Colonic mucosa (tissue), 4 donors: ENCODE measurements at places on chromosomes 16 and 17.

- no peak for DNase-seq
Observed at GRCh38 chr16:79762217-79762616, 161.7 kb upstream of the MAF start.

GRCh38 chr16:22314661-22315626 lies 17.7 kb downstream of the POLR3E start:
- no peak for DNase-seq

GRCh38 chr17:75803883-75804282 lies 19.3 kb downstream of the UNK start:
- no peak for DNase-seq

GRCh38 chr16:68374961-68375660 lies 64.3 kb downstream of the PRMT7 start:
- DNase-seq, result no peak

DNA sequence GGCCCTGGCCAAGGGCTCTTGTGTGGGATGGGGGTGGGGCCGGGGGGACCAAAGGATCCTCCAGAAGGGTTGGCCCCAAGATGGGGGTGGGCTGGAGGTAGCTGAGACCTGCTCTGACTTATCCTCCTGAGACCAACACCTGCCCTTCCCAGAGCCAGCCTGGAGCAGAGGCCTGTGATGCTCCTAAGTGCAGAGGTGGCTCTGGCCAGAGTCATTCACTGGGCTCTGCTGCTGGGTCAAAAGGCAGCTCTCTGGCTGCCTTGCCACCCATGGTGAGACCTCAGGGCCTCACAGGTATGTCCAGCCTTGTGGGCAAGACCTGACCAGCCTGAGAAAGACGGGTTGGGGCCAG lies 393 bp downstream of the SERPINF2 start:
- no peak for DNase-seq

- peak; percentile 79 for DNase-seq
Observed at GRCh38 chr16:2874912-2875362, 8.1 kb upstream of the FLYWCH2 start.

GRCh38 chr16:50495673-50496072 lies 52.5 kb upstream of the NKD1 start:
- DNase-seq, result no peak

DNA sequence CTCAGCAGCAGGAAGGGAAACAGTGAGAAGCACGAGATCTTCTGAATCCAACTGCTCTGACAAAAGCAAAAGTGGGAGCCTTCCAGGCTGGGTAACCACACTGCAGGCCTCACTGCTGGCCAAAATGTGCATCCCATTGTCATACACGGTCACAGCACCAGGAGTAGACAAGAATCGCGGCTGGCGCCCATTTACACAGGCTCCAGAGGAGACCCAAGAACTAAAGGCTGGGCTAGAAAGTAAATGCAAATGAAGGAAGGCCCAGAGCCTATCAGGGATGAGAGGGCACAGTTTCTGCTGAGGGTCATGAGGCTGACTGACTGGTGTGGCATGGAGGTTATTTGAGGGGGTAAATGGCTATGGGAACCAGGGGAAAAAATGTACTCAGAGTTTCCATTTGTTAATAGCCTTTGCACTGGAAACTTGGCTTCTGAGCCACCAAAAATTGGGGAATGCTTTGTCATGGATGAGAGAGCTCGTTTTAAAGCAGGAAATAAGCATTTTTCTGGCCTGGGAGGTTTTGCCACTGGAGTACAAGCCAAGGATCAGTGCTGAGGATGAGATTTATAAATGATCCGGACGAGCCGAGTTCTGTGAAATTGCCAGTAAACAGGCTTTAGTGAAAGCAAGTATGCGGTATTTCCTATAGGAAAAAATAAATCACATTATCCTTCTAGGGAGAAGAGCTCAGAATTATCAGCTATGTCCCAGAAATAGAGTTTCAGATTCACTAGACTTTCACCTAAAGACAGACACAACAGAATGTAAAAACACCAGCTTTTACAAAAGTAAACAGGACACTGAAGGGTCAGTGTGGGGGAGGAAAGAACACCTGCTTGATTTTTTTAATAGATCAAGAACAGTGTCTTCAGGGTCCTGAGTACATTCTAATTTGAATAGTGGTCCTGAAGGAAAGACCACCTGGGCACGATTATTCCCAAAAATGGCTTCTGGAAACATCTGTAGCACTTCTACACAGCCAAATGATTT lies 66.9 kb upstream of the GSG1L start:
- no peak for DNase-seq

DNA sequence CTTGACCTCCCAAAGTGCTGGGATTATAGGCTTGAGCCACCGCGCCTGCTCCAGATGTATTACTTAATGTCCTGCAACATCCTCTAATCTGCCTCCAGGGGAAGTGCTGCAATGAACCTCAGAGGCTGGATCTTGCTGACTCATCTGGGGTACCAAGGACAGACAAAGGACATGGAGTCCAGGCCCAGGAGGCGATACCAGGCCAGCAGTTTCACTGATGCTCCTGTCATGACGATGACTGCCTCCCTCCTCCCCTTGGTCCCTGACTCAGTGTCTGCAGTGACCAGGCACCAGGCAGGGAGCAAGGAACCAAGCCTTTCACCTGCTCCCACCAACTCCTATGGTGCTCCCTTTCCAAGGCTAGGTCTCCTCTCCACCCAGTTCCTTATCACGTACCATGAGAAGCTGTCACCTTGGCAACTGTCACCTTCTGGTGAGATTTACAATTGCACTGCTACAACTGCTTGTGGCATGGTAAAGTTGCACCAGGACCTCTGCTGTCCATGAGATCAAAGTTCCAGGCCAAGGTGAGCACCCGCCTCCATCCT lies 21.6 kb upstream of the PHOSPHO1 start:
- DNase-seq, result peak; percentile 21

GRCh38 chr16:85421338-85422195 lies 191.6 kb upstream of the GSE1 start:
- DNase-seq, result no peak

GRCh38 chr17:6941989-6942388 lies 53.9 kb upstream of the ALOX12 start:
- DNase-seq, result no peak

GRCh38 chr16:46920402-46921068 lies 36.4 kb downstream of the GPT2 start:
- peak; percentile 76 for DNase-seq

- no peak for DNase-seq
Observed at GRCh38 chr16:72203401-72203800, 31.4 kb upstream of the PMFBP1 start.

DNA sequence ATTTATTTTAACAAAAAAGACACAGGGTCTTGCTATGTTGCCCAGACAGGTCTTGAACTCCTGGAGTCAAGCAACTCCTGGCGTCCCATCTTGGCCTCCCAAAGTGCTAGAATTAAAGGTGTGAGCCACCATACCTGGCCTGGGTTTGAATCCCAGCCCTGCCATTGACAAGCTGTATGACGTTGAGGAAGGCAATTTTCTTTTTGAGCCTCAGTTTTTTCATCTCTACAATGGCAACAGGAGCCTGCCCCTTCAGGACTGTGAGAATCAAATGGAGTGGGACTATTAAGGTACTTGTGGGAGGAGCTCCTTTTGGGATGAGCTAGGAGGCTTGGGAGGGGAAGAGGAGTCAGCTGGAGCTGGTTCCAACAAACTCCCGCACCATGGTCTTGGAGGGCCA lies 6.2 kb downstream of the RARA start:
- no peak for DNase-seq

- DNase-seq, result no peak
Observed at GRCh38 chr16:55009581-55009980, 78.9 kb downstream of the IRX5 start.

DNA sequence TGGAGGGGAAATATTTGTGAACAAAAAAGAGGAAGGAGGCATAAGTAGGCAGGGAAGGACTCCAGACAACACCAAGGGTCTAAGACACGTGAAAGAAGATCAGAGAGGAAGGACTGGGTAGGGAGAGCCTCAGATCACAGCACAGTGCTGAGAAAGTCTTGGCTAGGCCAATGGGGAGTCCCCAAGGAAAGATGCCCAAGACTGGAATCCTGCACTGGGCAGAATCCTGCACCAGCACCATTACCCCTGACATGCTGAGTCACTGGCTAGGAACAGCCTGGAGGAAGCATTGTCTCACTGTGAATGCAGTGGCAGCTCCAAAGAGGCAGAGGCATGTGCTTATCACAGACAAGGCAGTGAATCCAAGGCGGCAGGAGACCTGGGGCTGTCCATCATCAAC lies 19.2 kb downstream of the CLEC19A start:
- DNase-seq, result no peak

DNA sequence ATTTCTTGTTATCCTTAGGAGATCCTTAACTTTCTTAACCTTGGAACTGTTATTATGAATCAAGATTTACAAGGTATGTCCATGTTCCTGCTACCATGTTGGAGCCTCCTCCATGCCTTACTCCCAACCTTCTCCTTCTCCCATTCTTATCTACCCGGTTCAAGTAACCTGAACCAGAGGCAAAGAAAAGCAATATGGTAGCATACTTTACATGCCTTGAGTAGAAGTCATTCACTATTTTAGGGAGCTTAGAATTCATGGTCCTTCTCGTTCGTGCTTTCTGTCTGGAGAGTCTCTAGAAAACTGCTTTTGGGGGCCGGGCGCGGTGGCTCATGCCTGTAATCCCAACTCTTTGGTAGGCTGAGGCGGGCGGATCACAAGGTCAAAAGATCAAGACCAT lies 37.7 kb downstream of the LDHD start:
- DNase-seq, result no peak
